ENCODE measurements at places on chromosomes 1 and 21.

DNA sequence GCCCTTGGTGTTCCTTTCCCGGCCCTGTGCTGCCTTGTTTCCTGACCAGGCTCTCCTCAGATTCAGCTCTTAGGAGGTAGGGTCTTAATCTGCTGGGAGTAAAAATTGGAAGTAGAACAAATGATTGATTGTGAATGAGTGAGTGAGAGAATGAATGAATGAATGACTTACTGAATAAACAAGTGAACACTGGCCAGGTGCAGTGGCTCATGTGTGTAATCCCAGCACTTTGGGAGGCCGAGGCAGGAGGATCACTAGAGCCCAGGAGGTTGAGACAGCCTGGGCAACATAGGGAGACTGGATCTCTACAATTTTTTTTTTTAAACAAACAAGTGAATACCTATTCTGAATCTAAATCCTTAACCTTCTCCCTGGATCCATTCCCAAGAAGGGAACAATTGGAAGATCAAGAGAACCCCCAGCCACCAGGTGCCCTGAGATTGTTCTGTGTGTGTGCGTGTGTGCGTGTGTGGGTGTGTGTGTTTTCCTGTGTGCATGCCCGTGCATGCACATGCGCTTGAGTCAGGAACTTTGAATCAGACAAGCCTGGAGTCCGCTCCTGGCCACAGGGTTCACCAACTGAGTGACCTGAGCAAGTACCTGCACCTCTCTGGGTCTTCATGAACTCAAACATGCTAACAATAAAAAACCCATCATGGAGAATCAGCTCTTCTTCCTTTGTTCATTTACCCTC, 24.3 kb upstream of the CITED4 start:
- no peak for DNase-seq

DNA sequence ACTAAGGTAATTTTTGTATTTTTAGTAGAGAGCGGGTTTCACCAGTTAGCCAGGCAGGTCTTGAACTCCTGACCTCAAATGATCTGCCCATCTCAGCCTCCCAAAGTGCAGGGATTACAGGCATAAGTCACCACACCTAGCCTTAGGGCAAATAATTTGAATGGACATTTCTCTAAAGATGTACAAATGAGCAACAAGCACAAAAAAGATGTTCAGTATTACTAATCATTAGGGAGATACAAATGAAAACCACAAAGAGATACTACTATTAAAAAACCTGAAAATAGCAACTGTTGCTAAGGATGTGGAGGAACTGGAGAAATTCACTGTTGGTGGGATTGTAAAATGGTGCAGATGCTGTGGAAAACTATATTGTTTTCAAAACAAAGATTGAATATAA, 79.1 kb downstream of the GABPA start:
- no peak for DNase-seq

DNA sequence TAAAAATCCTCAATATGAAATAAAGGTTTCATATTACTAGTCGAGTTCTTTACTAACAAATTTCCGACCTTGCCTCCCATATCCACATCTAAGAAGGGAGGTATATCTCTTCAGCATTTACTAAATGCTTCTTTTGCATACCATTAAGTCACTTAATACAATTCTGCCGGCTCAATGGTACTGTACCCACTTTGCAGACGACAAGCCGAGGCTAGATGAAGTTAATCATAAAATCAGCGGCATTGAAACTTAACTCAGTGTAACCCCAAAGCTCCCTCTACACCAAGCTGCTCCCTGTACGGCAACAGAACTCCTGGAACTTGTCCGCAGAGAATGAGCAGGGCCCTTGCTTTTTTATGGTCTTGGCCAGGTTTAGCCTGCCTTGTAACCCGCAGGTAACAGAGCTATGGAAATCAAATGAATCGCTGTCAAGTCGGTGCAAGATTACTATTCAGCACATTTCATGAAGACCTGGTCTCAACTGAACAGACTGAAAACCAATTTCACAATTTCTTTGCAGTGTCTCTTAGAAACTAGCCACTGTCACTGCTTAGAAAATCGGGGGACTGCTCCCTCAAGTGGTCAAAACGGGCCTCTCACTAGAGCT, 738 bp downstream of the INTS7 start:
- DNase-seq, result no peak

- no peak for DNase-seq
Observed at GRCh38 chr21:34625030-34625593, 10.2 kb upstream of the RCAN1 start.

GRCh38 chr1:91026320-91026719, 4.5 kb upstream of the ZNF644 start:
- no peak for DNase-seq
